Esophagus squamous epithelium (tissue), 5 donors: ENCODE measurements at places on chromosomes 11 and 22. TPM values are rescaled to one million over a fixed set of nuclear protein-coding genes. Genes with fewer than 3 reads are reported as not detected.

LRRC74B gene
- total RNA-seq = not detected

FRMD8 gene
- total RNA-seq = 87.5 TPM

SCN4B gene
- total RNA-seq = 1.2 TPM

DNA sequence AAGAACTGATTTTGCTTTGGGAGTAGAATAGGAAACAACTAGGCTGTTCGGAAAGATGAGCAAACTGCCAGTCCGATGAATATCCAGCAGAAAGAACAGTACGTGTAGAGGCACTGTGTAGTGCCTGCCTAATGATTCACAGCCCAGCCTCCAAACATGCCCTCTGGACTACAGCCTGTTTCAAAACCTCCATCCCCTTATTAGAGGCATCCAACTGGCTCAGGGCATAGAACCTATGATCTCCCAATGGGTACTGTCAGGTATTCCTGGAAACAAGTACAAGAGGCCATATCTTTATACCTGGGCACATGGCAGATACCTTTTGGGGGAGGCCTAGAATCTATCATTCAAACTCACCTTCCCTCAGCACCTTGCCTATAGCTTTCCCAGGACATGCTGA lies 4.9 kb downstream of the RRP8 start:
- H3K4me3 ChIP-seq = no peak overlapping the region
- no peak for DNase-seq
- H3K27me3 ChIP-seq = no peaks in the 10 kb centered on the region
- H3K27ac ChIP-seq = peak overlapping the region; percentile 37
- peaks cover 23% of the 10 kb centered on the region for H3K36me3 ChIP-seq
- peaks cover 21% of the 10 kb centered on the region for H3K4me1 ChIP-seq

GRCh38 chr11:123265951-123266350 lies 70.9 kb upstream of the CLMP start:
- no peak overlapping the region for H3K4me3 ChIP-seq
- H3K36me3 ChIP-seq = no peaks in the 10 kb centered on the region
- no peak for DNase-seq
- no peaks in the 10 kb centered on the region for H3K27me3 ChIP-seq

DNA sequence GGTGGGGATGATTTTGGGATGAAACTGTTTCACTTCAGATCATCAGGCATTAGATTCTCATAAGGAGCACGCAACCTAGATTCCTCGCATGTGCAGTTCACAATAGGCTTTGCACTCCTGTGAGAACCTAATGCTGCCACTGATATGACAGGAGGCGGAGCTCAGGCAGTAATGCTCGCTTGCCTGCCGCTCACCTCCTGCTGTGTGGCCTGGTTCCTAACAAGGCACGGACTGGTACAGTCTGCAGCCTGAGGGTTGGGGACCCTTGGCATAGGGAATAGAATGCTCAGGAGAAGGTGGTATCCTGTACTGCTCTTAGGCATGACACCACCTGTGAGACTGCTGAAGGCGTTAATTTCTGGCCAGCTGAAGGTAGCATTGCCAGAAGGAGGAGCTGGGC lies 47.0 kb downstream of the STIM1 start:
- peaks cover 71% of the 10 kb centered on the region for H3K4me1 ChIP-seq
- no peaks in the 10 kb centered on the region for H3K36me3 ChIP-seq
- no peak for DNase-seq
- no peak overlapping the region for H3K27ac ChIP-seq
- no peak overlapping the region for H3K4me3 ChIP-seq

GRCh38 chr11:84890676-84891075 lies 736.5 kb downstream of the DLG2 start:
- no peaks in the 10 kb centered on the region for H3K4me1 ChIP-seq
- no peak for DNase-seq
- no peaks in the 10 kb centered on the region for H3K36me3 ChIP-seq
- H3K27ac ChIP-seq = no peak overlapping the region
- H3K4me3 ChIP-seq = no peak overlapping the region

DNA sequence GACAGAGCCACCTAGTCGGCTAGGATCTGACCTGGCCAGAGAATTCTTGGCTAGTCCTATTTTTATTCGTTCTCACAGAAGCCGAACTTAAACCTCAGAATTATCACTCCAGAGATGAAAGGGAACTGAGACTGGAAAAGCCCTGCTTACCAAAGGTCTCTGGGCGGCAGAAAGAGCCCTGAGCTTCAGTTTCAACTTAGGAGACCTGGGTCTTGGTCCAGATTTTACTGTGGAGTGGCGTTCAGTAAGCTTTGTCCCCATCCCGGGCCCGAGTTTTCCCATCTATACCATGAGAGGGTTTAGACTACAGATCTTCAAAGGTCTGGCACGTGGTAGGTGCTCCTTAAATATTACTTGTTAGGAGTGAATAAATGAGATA lies 516 bp downstream of the NEU3 start:
- no peak for DNase-seq
- no peaks in the 10 kb centered on the region for H3K36me3 ChIP-seq
- H3K27ac ChIP-seq = peak overlapping the region; percentile 80
- H3K4me1 ChIP-seq = no peaks in the 10 kb centered on the region
- peak overlapping the region; percentile 67 for H3K4me3 ChIP-seq
- no peaks in the 10 kb centered on the region for H3K27me3 ChIP-seq

- no peak overlapping the region for H3K27ac ChIP-seq
- no peaks in the 10 kb centered on the region for H3K36me3 ChIP-seq
- DNase-seq = no peak
- H3K4me3 ChIP-seq = no peak overlapping the region
- H3K4me1 ChIP-seq = peaks cover 13% of the 10 kb centered on the region
Observed at GRCh38 chr22:37225481-37225880, 13.2 kb upstream of the SSTR3 start.

DNA sequence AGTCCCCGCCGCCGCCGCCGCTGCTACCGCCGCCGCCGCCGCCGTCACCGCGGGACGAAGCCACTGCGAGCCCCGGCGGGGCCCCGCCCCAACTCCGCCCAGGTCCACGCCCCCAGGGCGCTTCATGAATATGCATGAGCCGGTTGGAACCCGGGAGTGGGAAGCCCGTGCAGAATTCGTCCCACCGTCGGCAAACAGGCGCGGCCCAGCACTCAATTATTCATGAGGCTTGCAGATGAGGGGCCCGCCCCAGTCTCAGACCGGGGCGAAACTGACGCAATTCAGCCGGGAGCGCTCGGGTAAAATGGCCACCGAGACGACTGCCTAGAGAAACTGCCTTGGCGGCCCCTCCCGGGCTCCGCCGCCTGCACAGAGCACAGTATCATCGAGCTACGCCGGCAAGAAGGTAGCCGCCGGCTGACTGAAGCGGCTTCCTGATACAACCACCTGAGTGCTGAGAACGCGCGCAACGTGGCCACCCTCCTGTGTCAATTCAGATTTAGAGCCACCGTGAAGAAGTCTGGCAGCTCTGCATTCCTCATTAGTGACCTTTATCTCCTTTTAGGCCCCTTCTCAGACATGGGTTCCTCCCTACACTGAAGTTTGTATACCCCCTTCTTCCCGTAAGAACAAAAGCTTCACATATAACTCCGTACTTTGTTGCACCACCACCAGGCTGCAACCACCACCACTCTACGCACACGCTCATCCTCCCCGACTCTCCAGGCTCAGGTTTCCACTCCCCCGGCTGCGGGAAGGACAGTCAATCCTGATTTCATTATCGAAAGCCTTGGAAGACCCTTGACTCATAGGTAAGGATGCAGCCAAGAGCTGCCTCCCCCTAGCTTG lies at the start of gene TNKS1BP1:
Gene TNKS1BP1, minus strand, starts transcription at position 67 of the 849 bp plus-strand sequence. CDS start 3,067 bp downstream, outside the sequence.
- peaks cover 36% of the 10 kb centered on the region for H3K4me1 ChIP-seq
- DNase-seq = peak; percentile 83
- no peaks in the 10 kb centered on the region for H3K27me3 ChIP-seq
- H3K36me3 ChIP-seq = peaks cover 11% of the 10 kb centered on the region
- peak within 1 kb of the TSS; percentile 99 for H3K27ac ChIP-seq

GRCh38 chr11:28628412-28628811 lies 520.2 kb downstream of the METTL15 start:
- H3K4me3 ChIP-seq = no peak overlapping the region
- no peak overlapping the region for H3K27ac ChIP-seq
- no peak for DNase-seq
- no peaks in the 10 kb centered on the region for H3K4me1 ChIP-seq
- no peaks in the 10 kb centered on the region for H3K36me3 ChIP-seq
